ENCODE measurements at places on chromosomes 2 and 18. TPM values are rescaled to one million over a fixed set of nuclear protein-coding genes. Genes with fewer than 3 reads are reported as not detected.

Gene DSEL
- total RNA-seq, result 0.41 TPM

Gene RGPD3
- 0.16 TPM for total RNA-seq

Gene LINC00305
- not detected for total RNA-seq

Gene AGFG1
- 97.9 TPM for total RNA-seq

Gene FN1
- total RNA-seq, result 179 TPM

Gene SP9
- 1.7 TPM for total RNA-seq

Gene ZNF804A
- total RNA-seq, result not detected

Gene CNDP1
- total RNA-seq, result not detected

Gene POMC
- 0.06 TPM for total RNA-seq

Gene IL1F10
- 0.09 TPM for total RNA-seq

Gene CCDC148
- 0.62 TPM for total RNA-seq

Gene PRKCE
- 9.9 TPM for total RNA-seq

Gene ACMSD
- not detected for total RNA-seq

Gene ACVR1C
- total RNA-seq, result 0.03 TPM

Gene GDF7
- 0.09 TPM for total RNA-seq

Gene RUFY4
- total RNA-seq, result not detected

Gene CYS1
- total RNA-seq, result 1.7 TPM

Gene CDH19
- total RNA-seq, result 0.72 TPM

Gene ASXL3
- not detected for total RNA-seq

Gene DSC2
- total RNA-seq, result 1.00 TPM

Gene ANKRD62
- not detected for total RNA-seq

Gene FHL2
- 52.7 TPM for total RNA-seq

Gene TMEM37
- 2.7 TPM for total RNA-seq

Gene MYO7B
- total RNA-seq, result 0.14 TPM

Gene USP34
- 47.5 TPM for total RNA-seq

Gene SERPINB2
- total RNA-seq, result 0.05 TPM

Gene ACYP2
- 8.5 TPM for total RNA-seq

Gene ALPP
- total RNA-seq, result 18.1 TPM

Gene MOCOS
- total RNA-seq, result 2.9 TPM

Gene IL36B
- not detected for total RNA-seq

Gene BCL11A
- 0.09 TPM for total RNA-seq

Gene ICOS
- total RNA-seq, result not detected

Gene IL18R1
- total RNA-seq, result 1.0 TPM

Gene EVA1A
- total RNA-seq, result 8.3 TPM

Gene NOSTRIN
- total RNA-seq, result 1.2 TPM

Gene PID1
- total RNA-seq, result 4.1 TPM

Gene STAT1
- 52.7 TPM for total RNA-seq

Gene CD8B2
- not detected for total RNA-seq

Gene HOXD12
- total RNA-seq, result not detected

Gene TRIP12
- 70.1 TPM for total RNA-seq

Gene R3HDM1
- total RNA-seq, result 20.5 TPM

Gene C1QL2
- 0.31 TPM for total RNA-seq

Gene EFHD1
- total RNA-seq, result 4.7 TPM

Gene CCDC74B
- total RNA-seq, result 6.4 TPM

Gene TCF23
- not detected for total RNA-seq

Gene C2orf92
- 0.72 TPM for total RNA-seq

Gene HRH4
- total RNA-seq, result not detected

Gene CRYGC
- total RNA-seq, result not detected

Gene ATRAID
- 211 TPM for total RNA-seq

Gene IL1RN
- 0.29 TPM for total RNA-seq

Gene EML4
- total RNA-seq, result 29.7 TPM

Gene EFEMP1
- 39.6 TPM for total RNA-seq

Gene GKN2
- 2.4 TPM for total RNA-seq

Gene CD28
- not detected for total RNA-seq

Data from A549 treated with AZD2906 at 1 μM for 4 hours (cell line).